ENCODE measurements at places on chromosomes 4 and X.

DNA sequence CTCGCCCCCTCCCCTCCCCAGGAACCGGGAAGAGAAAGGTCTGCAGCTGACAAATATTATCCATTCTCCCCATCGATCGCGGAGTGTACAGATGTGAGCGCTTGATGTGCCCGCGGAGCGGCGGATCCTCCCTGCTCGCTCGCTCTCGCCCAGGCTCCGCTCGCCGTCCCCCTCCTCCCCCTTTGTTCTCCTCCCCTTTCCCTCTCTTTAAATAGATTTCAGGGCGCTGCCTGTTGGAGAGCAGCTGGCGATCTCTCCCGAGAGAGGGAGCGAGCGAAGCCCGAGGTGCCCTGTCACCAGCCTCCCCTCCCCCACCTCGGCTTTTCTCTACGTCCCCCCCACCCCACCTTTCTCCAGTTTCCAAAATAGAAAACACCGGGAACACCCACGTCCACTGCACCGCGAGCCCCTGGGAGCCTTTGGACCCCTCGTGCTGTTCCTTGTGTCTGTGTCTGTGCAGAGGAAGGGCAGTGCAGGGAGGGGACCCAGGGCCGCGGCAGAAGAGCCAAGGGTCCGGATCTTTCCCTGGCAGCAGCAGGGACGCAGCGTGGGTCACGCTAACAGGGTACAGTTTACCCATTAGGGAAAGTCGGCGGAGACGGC is 56.6 kb upstream of the BCOR start:
- peak; percentile 56 for DNase-seq

DNA sequence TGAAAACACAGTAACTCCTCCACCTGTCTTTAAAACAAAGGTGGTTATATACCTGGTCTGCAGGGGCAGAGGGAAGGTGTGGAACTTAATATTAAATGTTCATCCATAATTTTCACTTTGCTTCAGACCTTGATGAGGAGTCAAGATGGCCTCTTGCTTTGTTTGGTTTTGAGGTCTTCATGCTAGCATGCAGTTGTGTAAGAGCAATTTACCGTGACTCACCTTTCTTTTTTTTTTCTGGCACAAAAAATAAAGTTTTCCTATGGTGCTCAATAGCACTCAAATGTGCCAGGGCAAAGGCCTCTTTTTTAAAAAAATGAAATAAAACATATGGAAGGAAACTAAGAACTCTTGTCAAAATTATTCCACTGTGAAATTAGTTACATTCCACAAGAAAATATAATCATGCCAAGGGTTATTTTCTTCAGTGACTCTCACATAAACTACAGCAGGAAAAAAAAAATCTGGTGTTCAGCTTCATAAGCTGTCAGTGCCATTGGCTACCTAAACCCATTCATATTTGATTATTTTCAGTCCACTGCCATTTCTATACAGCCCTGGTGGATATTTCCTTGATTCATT is 128.2 kb downstream of the SLC7A11 start:
- DNase-seq: no peak

DNA sequence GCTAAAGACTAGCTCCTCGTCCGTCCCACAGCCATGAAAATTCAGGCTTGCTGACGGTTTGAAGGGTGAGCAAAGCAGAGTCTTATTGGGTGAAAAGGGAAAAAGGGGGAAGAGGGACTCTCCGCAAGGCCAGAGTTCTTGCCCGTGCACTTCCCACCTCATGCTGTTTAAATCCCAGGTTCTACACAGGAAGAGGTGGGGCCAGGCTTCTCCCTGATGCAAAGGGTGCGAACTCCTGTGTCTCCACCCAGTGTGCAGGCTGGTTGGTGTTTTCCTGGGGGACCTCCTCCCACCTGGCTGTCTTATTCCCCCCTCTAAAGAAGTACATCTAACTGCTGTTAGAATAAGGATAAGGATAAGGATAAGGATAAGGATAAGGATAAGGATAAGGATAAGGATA is 18.0 kb upstream of the LANCL3 start:
- DNase-seq: no peak

DNA sequence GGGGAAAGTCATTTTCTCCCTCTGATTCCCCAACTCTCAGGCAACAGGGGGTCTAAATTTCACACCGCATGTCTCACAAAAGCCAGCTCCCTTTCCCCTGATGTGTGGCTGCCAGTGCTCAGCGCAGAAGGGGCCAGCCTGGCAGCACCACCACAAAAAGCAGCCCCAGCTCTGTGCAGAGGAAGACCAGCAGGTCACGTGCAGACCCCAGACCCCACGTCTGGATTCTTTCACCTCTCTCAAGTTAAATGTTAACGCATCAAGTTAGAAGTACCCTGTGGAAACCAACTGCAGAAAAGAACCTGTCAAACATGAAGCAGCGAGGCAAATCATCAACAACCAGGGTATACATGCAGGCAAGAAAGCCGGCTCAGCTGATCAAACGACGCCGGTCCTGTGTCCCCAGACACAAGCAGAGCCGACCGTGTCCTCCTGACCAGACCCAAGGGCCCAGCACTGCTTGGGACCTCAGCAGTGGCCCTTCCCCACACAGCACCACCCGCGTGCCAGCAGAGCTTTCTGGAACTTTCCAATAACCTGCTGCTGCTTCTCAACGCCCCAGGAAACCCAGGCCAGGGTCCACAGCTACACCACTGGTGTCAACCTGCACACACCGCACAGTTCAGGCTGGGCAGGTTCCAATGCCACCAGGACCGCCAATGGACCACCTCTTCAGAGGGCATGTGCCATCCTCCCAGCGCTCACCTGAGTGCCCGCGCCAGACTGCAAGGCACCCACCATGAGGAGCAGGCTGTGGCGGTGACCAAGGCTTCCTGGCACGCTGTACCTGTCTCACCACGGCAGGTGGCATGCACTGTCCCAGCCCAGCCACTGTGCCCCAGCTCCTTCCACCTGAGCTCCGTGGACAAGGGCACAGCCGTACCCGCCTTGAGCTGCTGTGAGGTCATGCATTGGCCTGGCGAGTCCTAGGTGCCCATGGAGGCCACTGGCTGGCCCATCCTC is 4.0 kb downstream of the LRPAP1 start:
- DNase-seq: no peak

GRCh38 chr4:158236304-158237030 is 26.2 kb downstream of the TMEM144 start:
- DNase-seq: no peak

GRCh38 chr4:73508651-73509050 is 27.1 kb downstream of the AFM start:
- no peak for DNase-seq

GRCh38 chrX:71540801-71541200 is 7.9 kb downstream of the OGT start:
- DNase-seq: no peak

DNA sequence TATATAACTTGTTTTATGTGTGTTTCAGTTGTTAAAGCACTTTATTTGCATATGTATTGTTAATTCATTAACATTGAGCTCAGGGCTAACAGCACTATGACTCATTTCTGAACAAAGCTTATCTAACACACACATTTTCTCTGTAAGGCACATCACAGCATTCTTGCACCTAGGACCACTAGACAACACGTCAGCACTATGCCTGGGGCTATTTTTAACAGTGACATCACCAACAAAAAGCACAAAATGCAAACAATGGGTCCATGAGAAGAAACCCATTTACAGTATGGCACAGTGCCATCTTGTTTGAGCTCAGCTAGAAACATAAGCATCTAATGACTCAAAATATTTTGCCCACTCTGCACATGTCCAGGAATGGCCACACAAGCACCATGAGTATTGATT is 124.4 kb downstream of the RELL1 start:
- DNase-seq: no peak

- DNase-seq: no peak
These were observed 51.2 kb upstream of the CHRNA9 start for GRCh38 chr4:40283968-40284367.

DNA sequence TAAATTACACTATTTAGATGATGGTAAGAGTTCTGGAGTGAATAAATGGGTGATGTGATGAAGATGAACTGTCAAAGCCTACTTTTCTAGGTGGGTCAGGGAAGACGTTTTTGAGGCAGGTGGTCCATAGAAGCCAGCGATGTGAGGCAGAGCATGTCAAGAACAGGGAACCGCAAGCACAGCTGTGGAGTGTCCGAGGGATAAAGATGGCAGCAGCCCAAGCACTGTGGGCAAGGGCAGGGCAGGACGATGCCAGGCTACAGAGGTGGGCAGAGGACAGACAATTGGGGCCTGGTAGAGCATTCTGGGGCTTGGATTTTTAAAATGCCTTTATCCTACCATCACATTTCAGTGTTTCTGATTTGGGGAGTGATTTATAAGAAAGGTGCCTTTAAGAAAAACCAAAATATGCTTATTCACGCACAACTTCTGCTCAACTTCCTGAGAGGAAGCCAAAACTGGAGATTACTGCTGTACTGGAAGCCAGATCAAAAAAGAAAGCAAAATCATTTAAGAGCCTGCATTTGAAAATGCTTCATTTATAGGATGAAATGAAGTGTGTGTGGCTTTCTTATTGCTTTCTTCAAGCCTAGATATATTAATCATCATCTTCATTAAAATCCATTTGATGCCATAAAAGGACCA is 119.0 kb upstream of the WDR17 start:
- no peak for DNase-seq

Measured in NCI-H1417 treated with DMSO at 0.1 percent for 48 hours (cell line).